Mammary epithelial cell (primary cell): ENCODE measurements at places on chromosomes 7 and 10. TPM values are rescaled to one million over a fixed set of nuclear protein-coding genes. Genes with fewer than 3 reads are reported as not detected.

GRCh38 chr7:85719981-85720953 lies 533.4 kb upstream of the SEMA3D start:
- peak; percentile 77 for DNase-seq

DNA sequence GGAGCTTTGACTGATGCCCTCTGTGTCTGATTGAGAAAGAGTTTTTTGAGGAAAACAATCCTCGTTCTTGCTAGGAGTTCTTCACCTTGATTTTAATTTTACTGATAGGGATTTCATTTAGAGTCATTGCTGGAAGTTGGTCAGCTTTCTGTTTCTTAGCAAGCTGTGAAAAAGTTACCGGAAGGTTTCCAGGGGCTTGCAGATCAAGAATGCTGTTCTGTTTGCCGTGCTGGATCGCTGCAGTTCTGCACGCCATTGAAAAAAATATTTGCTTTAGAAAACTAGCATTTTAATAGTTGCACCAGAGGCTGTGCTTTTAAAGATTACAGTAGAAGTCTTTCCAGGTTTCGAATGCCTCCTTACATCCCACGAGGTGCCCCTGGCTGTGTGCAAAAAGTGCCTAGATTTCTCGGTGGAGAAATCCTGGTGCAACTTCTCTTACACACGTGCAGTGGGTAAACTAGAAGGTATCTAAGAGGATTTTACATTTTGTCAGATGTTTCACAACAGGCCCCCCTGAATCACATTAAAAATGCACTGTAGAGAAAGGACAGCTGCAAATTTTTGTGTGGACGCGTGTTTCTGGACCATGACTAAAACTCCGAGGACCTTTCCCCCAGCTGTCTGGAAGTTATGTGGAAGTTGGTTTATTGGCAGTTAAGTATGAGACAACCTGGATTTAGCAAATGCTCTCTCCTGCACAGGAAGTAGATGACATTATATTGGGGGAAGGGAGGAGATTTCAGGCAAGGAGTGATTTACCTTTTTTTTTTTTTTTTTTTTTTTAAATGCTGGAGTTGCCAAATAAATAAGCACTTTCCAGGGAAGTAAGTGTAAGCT lies 5.8 kb downstream of the TCF7L2 start:
- DNase-seq = peak; percentile 49

Gene ANKRD61
- 0.22 TPM for polyA plus RNA-seq

- DNase-seq = no peak
These were observed 82.1 kb downstream of the ZRANB1 start for GRCh38 chr10:125023862-125024496.

DNA sequence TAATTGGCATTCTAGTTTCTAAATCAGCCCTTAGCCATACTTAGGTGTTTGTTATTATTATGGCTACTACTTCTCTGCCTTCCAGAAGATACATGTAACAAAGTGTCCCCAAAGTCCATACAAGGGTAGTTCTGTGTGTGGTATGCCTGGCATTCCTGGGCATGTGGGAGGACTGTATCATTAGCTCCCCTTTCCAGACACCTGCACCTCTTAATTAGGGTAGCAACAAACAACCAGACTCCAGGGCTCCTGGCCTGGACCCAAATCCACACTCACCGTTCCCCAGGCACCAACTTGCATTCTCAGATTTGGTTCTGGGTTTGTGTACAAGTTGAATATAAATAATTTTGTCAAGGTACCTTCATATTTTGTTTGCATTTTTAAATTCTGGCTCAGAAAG lies 15.5 kb upstream of the CALD1 start:
- no peak for DNase-seq

Gene NEUROD6
- polyA plus RNA-seq = not detected

DNA sequence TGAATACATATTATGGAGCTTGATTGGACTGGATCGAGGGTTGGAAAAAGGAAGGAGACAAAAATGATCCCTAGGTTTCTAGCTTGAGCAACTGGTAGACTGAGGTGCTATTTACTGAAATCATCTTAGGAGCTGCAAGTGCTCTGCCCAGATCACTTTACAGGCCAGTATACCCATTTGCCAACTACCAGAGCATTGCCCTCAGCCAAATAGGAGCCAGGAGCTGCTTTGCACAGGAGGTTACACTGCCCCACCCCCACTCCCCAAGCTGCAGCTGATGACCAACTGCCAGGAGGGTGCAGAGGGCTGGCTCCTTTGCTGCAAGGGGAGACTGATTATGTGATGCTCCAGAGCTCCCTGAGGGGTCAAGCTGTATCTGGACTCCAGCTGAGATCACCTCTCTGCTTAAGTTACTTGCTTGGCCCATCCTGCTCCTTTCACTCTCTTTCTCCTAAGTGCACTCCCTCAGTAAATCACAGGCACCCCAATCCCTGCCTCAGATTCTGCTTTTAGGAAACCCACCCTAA lies 275.4 kb downstream of the ZEB1 start:
- DNase-seq = no peak

DNA sequence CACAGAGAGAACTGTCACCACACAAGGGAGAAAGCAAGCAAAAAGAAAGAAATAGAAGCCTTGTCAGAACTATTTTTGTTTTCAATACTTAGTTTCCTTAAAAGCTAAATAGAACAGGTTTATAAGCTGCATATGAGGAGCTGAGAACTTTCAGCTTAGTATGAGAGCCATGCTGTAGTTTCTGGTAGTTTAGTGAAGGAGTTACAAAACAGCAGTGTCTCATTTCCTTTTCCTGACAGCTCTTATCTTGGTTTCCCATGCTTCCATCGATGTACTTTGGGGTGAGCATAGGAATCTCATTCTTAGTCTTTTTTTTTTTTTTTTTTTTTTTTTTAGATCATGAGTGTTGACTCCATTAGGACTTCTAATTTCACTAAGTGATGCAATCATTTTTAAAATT lies 8.6 kb upstream of the CHRM2 start:
- DNase-seq = no peak

DNA sequence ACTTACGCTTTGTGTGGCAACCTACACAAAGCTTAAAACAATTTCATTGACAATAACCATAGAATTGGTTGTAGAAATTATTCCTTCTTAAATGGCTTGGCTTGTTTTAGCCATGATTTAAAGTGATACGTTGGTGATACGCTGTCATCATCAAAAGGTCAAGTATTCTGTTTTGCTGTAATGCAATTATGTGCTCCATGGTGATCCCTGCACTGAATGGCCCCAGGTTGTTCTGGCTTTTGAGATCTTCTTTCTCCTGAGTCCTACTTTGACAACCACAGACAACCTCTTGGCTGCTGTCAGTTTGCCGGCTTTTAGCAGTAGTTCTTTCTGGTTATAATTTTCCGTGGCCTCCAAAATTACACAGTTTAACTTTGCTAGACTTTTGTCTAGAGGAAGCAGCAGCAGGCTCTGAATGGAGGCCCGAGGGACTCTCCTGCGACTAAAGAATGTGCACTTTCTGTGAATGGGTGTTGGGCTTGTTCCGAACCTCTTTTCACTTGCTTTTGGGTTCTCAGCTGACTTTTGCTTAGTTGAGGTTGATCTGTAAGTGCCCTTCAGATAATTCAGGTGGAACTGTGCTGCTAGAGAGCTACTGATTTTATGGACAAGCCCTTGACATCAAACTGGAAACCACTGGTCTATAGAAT lies 104.7 kb downstream of the TMEM178B start:
- DNase-seq = no peak
